ENCODE measurements at places on chromosomes 2 and 18.
A peak's percentile ranks its signal among the peaks of the same experiment; 100 is the strongest.

DNA sequence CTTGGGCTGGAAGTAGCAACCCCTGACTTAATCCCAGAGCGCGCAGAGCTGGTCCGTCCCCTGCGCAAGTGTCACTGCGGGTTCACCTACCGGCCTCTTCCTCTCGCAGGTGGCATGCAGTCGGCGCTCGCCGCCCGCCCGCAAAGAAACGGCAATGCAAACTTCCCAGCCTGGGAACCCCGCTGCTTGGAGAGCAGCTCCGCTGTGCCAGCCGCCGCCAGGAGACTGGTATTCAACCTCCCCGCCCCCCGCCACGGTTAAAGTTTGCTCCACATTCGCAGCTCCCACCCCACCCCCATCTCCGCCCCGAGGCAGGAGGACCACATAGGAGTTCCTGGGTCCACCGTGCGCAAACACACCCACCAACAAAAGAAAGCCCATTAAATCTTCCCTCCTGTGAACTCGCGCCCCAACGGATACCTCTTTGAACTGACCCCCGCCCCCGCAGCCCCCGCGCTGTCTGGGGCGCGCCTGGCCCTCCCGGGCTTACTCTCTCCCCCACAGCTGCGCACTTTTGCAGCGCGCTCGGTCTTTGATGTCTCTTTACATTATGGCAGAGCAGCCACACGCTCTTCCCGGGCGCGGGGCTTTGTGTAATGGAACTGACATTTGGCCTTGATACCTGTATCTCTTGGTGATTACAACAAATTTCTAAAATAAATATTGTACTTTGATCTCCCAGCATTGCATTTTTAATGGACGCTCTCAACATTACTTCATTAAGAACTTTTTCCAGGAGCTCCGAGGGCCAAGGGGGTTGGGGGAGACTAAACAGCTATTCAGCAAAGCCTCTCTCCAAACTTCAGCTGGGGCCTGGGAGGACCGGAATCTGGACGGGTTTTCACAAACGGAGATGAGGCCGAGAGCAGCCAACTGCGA is 3.1 kb upstream of the SP5 start:
- no peak for DNase-seq

DNA sequence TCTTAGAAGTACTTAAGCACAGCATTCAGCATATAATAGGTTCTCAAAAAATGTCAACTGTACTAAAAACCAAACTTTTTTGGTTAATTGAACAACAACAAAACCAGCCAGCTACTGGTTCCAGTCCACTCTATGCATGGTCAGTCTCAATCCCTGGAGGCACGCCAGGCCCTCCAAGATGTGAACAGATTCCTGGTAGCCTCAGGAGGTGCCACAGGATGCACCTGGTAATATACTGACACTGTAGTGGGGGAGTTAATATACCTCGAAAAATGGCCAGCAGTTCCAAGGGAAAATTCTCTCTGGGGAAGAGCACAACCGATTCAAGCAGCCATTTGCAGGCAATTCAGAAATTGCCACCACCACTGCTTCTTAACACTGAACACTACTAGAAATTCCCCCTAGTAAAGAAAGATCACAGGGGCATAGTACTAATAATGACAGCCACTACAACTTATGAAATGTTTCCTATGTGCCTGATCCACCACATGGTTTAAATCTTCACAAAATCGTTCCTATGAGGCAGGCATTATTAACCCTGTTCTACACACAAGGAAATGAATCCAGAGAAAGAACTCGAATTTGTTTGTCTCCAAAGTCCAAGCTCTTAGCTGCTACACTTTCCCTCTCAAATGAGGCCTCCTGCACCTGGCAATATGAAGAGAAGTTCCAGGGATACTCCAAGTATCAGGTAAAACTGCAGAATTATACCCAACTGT is 3.4 kb downstream of the MGAT4A start:
- no peak for DNase-seq

GRCh38 chr2:143852759-143853158 is 667.2 kb downstream of the ZEB2 start:
- DNase-seq = peak; percentile 41

GRCh38 chr2:226483745-226484619 is 315.6 kb downstream of the IRS1 start:
- no peak for DNase-seq

- DNase-seq = no peak
These were observed 3.5 kb upstream of the C2orf74 start for GRCh38 chr2:61158356-61158955.

DNA sequence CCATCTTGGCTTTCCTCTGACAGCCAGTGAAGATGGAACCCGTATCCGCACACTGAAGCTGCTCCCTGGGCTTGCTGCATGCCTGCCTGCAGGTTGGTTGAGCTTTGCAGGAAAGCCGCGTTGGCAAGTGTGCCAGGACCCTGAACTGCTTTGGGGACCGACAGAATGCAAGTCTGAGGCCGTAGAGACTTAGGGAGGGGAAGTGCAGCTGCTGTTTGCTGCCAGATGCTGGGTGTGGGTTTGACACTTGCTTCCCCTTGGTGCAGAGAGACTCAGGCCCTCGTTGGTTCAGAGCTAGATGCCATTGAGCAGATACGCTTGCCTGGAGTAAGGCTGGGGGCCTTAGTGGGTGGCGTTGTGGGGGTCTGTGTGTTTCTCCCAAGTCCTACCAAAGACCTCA is 13.1 kb upstream of the PHLPP1 start:
- DNase-seq = no peak

- DNase-seq = no peak
These were observed 14.4 kb upstream of the CCL20 start for GRCh38 chr2:227799202-227799601.

GRCh38 chr2:134402410-134402809 is 148.5 kb downstream of the MGAT5 start:
- no peak for DNase-seq

DNA sequence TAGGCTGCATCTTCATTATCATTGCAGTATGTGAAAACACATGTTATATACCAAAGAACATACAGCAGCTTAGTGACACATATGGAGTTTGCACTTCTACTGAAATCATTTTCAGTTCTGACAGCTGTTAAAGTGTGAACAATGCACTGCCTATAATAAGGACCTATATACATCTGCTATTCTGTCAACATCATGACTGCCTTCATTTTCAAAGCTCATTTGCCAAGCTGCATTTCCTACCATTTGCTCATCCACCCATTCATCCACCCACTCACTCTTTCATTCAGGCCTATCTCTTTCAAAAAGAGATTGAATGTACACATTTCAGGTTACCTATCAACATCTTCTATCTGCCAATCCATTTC is 81.7 kb upstream of the STK17B start:
- no peak for DNase-seq

DNA sequence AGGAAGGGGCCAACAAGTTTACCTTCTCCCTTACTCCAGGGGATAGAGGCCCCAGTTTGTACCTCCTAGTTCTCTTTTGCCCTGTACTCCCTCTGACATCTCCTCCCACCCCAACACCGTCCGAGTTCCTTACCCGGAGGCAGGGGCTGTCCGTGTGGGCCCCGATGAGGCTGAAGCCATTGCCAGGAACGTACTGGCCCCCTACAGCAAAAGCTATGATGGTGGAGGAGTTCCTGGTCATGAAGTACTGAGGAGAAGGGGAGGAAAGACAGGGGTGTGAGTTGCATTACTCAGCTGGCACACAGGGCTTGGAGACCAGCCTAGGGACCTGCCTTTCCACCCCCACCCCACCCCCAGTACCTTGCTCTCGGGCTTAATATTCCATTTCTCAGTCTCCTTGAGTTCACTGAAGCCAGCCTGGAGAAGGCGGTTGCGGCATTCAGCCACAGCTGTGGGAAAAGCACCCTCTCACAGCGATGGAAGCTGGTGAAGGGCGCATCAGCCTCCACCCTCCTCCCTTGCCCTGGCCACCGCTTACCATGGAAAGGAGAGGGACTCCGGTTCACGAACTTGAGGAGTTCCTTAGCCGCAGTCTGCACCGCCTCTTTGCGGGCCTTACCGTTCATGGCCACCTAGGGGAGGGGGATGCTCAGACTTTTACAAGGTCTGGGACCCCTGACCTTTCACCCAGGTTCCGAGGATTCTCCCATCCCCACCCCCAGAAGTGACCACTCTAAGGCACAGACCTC is 1.0 kb downstream of the DNPEP start:
- DNase-seq = no peak

GRCh38 chr18:58562146-58562998 is 66.5 kb downstream of the ALPK2 start:
- no peak for DNase-seq

- DNase-seq = no peak
These were observed 292.9 kb upstream of the MYT1L start for GRCh38 chr2:2623939-2624338.

DNA sequence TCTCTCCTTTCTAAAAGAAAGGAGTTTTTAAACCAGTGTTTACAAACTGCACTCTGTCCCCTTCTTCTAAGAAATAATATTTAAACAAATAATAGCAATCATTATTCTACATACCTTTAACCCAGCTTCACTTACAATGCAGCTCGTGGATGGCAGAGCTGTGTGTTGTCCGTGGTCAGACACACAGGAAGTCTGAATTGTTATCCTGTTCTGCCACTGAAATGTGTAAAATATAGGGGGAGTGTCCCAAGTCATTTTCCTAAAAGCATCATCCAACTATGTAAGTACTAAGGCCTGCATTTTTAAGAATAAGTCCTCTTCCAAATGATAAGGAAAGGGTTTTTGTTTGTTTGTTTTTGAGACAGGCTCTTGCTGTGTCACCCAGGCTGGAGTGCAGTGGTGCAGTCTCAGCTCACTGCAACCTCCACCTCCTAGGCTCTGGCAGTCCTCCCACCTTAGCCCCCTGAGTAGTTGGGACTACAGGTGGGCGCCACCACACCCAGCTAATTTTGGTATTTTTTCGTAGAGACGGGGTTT is 2.7 kb upstream of the PPP4R1 start:
- no peak for DNase-seq

GRCh38 chr2:36238106-36238505 is 117.5 kb upstream of the CRIM1 start:
- no peak for DNase-seq

- DNase-seq = no peak
These were observed 42.8 kb downstream of the DLGAP1 start for GRCh38 chr18:4412286-4412685.

- DNase-seq = no peak
These were observed 169.7 kb upstream of the GLI2 start for GRCh38 chr2:120565929-120566328.

GRCh38 chr2:14909795-14910194 is 277.3 kb downstream of the LRATD1 start:
- peak; percentile 16 for DNase-seq

DNA sequence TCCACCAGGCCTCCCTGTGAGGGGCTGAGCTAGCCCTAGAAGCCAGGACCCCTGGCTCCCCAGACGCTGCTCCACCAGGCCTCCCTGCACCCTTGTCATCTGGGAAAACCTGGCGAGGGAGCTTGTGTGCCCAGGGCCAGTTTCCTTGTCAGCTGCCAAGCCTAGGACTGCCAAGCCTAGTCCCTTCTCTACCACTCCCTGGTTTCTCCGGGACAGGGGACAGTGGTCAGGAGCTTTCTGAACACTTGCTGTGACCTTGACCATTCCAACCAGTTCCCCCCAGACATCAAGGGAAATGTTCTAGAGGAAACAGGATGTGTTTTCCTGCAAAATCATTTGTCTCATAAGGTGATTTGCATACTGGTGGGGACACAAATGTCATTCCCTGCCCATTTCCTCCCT is 41.3 kb upstream of the MRPL33 start:
- no peak for DNase-seq

DNA sequence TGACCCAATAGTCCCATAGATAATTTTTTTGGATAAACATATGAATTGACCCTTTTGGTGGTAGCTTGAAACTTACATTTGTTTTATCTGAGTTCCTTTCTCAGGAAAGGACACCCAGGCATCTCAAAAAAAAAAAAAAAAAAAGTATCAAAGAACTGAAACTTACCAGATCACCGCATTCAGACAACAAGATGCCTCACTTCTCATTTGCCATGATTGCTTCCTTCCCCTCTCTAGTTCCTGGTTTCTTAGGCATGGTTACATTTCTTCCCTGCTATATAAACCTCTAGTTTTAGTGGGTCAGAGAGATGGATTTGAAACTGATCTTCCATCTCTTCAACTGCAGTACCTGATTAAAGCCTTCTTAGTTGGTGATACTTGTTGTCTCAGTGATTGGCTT is 240.1 kb downstream of the ACKR3 start:
- no peak for DNase-seq

DNA sequence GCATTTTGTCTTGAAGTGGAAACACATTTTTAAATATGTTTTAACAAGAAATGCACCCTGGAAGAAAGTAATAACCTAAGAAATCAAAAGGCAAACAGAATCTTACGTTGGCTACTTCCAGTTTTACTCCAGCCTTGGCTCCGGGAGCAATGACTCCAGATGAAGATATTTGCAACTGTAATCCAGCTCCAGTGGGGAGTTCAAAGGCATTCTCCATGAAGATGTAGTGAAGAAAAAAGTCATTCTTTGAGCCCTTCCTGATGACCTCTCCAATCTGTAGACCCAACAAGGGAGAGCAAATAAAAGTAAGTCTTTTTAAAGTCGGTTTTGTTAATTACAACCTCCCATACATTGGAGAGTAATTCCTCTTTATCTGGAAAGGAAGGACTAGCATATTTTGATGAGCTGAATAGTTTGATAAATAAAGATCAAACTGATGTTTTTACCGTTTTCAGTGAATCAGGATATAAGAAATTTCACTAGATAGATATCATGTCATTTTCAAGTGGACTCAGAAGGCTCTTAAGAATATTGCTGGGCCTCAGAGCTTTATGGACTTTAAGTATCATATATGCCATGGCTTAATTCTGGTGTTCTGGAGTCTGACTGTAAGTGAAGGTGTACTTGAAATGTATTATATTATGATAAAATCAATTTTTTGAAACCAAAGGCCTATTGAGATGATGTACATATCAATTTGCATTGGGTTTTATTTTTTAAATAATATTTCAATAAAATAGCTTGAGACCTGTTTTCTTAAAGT is 20.3 kb downstream of the APOB start:
- DNase-seq = no peak

GRCh38 chr2:233130024-233130423 is 69.9 kb downstream of the INPP5D start:
- DNase-seq = no peak

GRCh38 chr2:241142593-241142992 is 6.7 kb downstream of the PASK start:
- DNase-seq = no peak

GRCh38 chr2:54955358-54956110 is 94.7 kb downstream of the RTN4 start:
- no peak for DNase-seq

GRCh38 chr18:63146828-63147409 is 172.7 kb downstream of the BCL2 start:
- DNase-seq = no peak

GRCh38 chr2:155266583-155266982 is 568.1 kb downstream of the KCNJ3 start:
- no peak for DNase-seq

GRCh38 chr18:70004696-70005095 is 57.0 kb upstream of the CD226 start:
- no peak for DNase-seq
